ENCODE measurements at places on chromosomes 1 and 21.

GRCh38 chr1:204126386-204126785 is 25.5 kb downstream of the ETNK2 start:
- DNase-seq = no peak

GRCh38 chr1:179026813-179027669 is 1.3 kb downstream of the FAM20B start:
- DNase-seq = no peak

- peak; percentile 99 for DNase-seq
Measured at GRCh38 chr1:67686267-67687197, 1.5 kb downstream of the GADD45A start.

- no peak for DNase-seq
Measured at GRCh38 chr1:213393860-213394259, 342.8 kb downstream of the RPS6KC1 start.

DNA sequence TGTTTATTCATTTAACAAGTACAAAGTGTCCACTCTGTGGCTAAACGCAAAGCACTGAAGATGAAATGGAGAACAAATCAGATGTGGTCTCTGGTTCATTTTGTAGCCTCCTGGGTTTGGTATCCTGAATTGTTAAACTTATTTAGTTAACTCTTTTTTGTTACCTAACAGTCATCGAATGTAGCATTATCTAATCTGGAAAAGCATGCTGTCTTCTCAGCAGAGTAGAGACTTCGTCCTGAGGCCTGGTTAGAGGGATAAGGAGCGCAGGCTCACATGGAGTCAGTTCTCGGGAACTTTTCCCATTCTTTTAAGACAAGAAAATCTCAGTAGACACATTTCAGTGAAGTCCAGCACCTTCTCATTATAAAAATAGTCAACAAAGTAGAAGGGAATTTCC is 33.1 kb upstream of the SH3D21 start:
- DNase-seq = peak; percentile 20

GRCh38 chr21:39400173-39400572 is 45.4 kb downstream of the LCA5L start:
- no peak for DNase-seq

DNA sequence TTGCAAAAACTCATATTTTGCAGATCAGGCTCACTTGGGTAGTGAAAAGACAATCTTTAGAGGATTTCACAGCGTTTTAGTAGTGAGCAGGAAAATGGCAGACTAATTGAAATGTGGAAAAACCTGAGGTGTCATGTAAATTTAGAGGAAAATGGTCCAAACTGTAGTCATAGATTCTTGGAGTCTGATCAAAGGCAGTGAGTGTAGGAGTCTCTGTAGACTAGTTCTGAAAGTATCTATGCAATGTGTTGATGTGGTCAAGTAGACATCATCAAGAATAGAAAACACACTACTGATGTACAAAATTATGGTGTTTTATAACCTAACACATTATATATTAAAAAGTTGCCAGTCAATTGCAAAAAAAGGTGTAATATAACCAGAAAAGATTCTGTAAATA is 143.2 kb upstream of the C1orf105 start:
- DNase-seq = peak; percentile 42

GRCh38 chr1:209672705-209673630 is 2.2 kb upstream of the G0S2 start:
- DNase-seq = peak; percentile 69

- peak; percentile 11 for DNase-seq
Measured at GRCh38 chr21:34333121-34333739, 30.6 kb upstream of the KCNE2 start.

GRCh38 chr1:167158813-167159275 is 61.8 kb upstream of the POU2F1 start:
- DNase-seq = no peak

- DNase-seq = no peak
Measured at GRCh38 chr21:38800046-38800758, 5.5 kb upstream of the ETS2 start.

- peak; percentile 90 for DNase-seq
Measured at GRCh38 chr1:10796029-10796944, at the start of gene CASZ1. Gene CASZ1, minus strand, starts transcription at chr1:10796646. Its CDS starts 102,757 bp downstream, at chr1:10693889.

DNA sequence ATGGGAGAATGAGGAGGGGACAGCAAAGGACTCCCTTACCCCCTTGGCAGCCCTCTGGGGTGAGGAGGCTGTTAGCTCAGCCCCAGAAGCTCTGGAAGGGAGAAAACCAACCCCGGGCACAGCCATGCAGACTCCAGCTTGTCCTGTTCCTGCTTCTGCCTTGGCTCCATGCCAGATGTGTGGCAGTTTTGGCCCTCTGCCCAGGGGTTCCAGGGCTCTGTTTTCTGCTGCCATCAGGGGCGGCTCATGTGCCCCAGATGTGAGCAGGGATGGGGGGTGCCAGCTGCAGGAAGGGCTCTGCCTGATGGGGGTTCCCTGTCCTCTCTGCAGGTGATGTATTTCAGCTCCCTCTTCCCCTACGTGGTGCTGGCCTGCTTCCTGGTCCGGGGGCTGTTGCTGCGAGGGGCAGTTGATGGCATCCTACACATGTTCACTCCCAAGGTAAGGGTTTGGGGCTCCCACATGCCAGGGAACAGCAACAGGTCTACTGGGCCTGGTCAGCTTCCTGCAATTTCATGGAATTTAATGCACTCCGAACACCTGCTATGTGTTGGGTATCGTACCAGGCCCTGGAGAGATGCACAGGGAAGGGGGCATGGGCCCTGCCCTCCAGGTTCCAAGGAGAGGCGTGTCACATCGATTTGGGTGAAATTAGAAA is 26.1 kb downstream of the SLC6A17 start:
- DNase-seq = no peak

DNA sequence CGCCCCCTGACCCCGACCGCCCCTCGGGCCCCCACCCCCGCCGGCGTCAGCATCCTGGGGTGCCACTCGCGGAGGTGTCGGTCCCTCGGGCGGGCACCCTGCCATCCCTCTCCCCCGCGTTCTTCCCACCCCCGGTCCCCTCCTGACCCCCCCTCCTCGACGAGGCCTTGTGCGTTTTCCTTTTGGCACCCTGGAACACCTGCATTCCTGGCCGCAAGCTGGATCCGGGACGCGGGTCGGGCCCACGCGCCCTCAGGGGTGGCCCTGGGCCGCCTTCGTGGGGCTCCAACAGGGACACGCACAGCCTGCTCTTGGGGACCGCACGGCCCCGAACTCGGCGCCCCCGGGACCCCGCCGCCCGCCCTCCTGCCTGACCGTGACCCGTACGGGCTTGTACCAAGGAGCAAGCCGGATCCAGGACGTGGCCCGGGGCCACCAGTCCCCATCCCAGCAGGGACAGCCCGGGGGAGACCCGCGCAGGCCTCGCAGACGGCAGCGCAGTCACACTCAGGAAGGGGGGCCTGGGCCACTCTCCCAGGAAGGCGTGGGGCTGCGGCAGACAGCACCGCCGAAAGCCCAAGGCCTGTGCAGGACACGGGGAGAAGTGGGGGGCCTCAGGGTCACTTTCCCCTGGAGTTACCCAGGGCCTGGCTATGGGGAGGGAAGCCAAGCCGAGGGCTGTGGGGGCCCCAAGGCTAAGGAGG is 579 bp upstream of the SLC19A1 start:
- no peak for DNase-seq

DNA sequence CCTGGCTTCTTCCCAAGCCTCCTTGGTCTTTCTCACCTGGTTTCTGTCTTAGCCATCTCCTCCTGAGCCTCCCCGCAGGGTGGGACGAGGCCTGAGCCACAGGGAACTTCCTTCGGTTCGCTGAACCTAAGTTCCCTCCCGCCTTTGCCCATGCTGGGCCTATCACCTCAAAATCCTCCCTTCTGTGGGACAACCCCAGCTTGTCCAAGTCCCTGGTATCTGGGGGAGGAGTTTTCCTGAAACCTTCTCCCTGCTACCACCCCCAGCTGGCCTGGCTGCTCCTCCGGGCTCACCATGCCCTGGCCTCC is 27.7 kb upstream of the VPS13D start:
- no peak for DNase-seq

GRCh38 chr1:168360151-168361021 is 79.7 kb downstream of the TBX19 start:
- peak; percentile 33 for DNase-seq

DNA sequence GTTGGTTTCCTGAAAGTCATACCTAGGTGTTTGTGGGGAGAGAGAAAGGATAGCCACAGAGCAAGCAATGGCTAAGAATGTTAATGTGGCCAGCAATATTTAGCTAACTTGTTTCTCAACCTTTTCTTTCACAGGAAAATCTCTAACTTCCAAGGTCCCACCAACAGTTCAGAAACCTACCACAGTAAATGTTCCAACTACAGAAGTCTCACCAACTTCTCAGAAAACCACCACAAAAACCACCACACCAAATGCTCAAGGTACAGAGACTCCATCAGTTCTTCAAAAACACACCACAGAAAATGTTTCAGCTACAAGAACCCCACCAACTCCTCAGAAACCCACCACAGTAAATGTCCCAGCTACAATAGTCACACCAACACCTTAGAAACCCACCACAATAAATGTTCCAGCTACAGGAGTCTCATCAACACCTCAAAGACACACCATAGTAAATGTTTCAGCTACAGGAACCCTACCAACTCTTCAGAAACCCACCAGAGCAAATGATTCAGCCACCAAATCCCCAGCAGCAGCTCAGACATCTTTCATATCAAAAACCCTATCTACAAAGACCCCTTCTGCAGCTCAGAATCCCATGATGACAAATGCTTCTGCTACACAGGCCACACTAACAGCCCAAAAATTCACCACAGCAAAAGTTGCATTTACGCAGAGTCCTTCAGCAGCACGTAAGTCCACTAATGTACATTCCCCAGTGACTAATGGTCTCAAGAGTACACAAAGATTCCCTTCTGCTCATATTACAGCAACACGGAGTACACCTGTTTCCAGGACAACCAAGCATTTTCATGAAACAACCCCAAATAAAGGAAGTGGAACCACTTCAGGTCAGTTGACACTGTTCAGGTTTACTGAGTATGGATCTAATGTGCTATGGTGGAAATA is 15.3 kb downstream of the CD55 start:
- DNase-seq = no peak

DNA sequence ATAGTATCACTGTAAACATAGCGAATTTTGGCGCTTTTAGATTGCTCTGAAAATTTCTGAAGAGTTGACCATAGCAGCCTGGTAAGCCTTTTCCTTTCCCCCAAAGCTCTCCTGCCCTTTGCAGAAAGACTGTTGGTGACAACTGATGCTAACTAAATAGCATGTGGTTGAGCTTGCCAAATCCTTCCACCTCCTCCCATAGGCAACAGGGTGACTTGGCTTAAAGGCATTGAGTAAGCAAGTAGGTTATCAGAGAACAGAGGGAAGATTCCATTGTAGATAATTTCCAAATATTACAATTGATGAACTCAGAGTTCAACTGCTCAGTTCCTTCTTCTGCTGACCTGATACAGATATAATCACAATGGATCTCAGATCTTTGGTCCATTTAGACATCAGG is 19.9 kb upstream of the HMGCL start:
- no peak for DNase-seq

GRCh38 chr1:171753685-171754352 is 12.0 kb upstream of the VAMP4 start:
- DNase-seq = no peak

DNA sequence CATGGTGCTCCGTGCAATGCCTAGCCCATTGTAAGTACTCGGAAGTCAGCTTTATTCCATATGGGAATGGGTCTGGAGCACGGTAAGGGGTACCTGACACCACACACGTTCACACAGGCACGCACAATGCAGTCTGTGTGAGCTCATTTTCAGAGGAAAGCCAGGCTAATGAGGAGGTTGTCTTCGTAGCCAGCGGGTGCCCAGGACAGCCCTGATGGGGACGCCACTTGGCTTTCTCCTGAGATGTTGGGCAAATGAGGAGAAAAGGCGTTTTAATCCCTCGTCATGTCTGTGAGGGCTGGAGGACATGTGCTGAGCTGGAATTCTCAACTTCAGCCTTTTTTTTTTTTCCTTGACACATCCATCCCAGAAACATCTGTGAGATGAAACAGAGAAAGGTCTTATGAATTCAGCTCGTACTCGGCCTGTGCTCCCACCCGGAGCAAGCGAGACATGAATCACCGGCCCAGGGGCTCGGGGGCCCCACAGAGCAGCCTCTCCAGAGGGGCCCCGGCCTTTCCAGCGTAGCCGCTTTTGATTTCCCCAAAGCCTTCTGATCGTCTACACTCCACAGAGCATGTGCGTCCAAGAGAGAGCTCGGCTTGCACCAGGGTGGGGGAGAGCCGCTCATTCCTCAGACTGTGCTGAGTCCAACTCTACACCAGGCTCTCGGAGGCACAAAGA is 125.1 kb downstream of the EPHB2 start:
- DNase-seq = no peak

DNA sequence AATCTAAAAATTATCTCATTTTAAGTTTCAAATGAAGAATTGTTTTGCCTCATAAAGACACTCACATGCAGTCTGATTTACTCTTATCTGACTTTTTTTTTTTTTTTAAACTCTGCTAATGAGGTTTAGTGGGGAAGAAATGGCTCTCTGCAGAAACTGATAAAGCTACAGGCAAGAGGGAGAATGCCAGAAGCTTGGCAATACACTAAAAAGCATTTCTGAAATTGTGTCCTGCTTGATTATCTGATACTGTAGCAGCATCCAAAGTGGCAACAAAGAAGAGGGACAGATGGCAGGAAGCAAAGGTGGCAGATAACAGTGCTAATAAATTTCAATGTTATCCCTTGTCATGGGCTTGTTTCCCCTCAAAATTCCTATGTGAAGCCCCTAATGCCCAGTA is 1744.9 kb downstream of the NCAM2 start:
- DNase-seq = no peak

GRCh38 chr1:155079487-155080311 is 1.1 kb downstream of the EFNA3 start:
- DNase-seq = no peak

- DNase-seq = peak; percentile 65
Measured at GRCh38 chr1:199857108-199857507, 170.4 kb upstream of the NR5A2 start.

- peak; percentile 5 for DNase-seq
Measured at GRCh38 chr1:10866321-10867093, 70.1 kb upstream of the CASZ1 start.

GRCh38 chr1:111878091-111878490 is 111.4 kb downstream of the KCND3 start:
- no peak for DNase-seq

- DNase-seq = peak; percentile 89
Measured at GRCh38 chr1:24003331-24003972, 23.3 kb upstream of the SRSF10 start.

GRCh38 chr1:22936681-22937080 is 36.0 kb downstream of the LACTBL1 start:
- DNase-seq = no peak

GRCh38 chr1:186033847-186034271 is 299.7 kb downstream of the HMCN1 start:
- peak; percentile 61 for DNase-seq

- no peak for DNase-seq
Measured at GRCh38 chr1:167365360-167365759, 144.7 kb downstream of the POU2F1 start.

DNA sequence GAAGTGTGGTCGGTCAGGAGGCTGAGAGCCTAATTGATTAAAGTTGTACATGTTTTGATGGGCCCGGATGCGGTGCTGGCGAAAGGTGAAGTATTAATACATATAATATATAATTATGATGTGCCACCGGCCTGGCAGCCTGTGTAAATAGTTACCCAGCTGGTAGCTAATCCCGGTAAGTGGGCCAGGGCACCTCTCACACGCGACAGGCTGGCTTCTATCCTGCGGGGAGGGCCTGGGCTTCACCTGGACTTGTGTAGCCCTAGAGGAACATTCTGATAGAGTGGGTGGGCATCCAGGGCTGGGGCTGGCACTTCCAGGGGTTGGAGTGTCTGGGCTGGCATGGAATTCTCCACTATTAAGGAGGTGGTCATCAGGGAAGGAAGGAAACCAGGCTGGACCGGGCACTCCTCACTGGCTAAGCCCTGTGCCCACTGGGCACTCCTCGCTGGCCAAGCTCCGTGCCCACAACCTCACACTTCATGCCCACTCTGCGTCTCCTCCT is 48.3 kb downstream of the IGSF21 start:
- no peak for DNase-seq
